ENCODE measurements at places on chromosomes 2 and 18.

GRCh38 chr2:231367178-231367577 lies 28.3 kb upstream of the B3GNT7 start:
- no peak for DNase-seq

GRCh38 chr2:70069049-70069448 lies 18.2 kb upstream of the PCBP1 start:
- no peak for DNase-seq

DNA sequence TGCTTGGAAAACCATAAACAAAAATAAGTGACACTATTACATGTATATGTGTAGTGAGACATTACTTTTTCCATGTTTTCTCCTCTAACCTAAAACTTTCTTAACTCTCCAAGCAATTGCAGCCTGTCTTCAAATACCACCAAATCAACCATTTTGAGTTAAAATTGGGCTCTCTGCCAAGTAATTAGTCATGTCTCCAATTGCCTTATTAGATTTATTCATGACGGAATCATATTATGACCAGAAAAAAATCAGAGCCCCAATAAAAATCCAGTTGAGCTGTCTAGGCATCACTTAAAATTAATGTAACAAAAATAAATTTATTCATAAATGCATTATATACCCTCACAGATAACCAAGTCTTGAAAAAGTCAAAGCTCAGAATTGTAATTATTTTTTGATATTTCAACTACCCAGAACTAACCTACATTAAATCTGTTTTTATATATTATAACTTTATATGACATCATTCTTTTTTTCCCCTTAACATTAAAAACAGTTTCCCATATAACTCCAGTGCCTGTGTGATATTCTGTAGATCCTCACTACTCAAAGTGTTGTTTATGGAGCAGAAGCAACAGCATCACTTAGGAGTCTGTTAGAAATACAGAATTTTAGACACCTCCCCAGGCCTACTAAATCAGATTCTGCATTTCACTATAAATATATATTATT lies 157.0 kb downstream of the ERBB4 start:
- DNase-seq, result no peak

DNA sequence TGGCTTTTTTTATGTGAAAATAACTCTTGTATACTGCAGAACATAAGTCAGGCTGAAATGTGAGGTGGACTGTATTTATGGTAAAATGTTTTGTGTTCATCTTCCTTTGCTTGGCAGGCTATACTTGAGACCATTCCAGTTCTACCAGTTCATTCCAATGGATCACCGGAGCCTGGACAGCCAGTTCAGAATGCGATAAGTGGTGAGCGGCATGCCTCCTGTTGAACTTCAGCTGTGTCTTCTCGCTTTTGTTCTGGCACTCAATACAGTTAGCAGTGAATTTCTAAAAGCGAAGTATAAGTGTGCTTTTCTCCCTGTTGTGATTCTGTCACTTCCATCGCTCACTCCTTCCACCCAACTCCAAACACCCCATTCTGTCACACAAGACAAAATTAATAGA lies 138.5 kb downstream of the ARHGAP28 start:
- no peak for DNase-seq

DNA sequence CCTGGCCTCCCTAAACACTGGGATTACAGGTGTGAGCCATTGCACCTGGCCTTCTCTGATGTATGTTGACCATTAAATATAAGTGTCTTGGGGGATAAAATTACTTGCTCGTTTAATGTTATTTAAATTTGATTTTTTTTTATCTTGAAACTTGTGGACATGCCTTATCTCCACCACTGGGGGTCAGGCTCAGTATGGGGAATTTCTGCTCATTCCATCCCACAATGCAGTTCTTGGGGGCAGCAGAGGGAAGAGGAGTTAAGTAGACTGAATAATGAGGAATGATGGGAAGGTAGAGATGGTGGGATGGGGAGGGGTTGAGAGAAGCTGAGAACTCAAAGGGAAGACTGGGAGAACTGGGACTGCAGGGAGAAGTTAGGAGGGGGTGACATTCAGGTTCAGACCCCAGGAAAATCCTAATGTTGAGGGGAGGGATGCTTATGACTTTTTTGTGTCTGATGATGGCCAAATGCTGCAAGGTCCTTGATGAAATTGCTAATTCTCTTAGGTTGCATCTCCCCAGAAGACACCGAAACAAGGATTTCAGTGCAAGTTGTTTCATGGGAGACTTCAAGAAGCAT lies 174.2 kb downstream of the MIB1 start:
- DNase-seq, result peak; percentile 88

DNA sequence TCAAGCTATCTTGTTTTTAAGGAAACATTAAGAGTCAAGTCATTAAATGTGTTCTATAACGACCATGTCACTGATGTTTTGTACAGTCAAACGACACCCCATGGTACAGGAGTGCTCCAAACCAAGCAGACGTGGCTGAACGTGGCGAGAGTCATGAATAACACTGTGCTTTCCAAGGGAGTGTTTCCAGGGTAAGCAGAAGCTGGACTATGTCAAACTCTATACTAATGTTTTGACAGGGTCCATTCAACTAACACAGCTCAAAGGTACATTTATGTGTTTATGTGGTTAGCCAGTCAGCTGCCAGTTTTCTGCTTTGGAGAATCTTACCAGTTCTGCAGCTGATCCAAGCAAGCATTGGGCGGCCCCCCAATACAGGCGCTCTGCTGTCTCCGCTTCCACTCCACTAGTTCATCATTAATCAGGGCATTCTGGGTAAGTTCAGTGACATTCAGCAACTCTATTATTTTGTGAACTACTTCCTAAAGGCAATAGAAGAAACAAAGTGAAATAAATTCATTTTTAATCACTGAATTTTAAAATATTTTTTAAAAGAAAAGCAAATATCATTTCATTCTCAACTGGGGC lies 16.4 kb downstream of the STAT1 start:
- DNase-seq, result no peak

DNA sequence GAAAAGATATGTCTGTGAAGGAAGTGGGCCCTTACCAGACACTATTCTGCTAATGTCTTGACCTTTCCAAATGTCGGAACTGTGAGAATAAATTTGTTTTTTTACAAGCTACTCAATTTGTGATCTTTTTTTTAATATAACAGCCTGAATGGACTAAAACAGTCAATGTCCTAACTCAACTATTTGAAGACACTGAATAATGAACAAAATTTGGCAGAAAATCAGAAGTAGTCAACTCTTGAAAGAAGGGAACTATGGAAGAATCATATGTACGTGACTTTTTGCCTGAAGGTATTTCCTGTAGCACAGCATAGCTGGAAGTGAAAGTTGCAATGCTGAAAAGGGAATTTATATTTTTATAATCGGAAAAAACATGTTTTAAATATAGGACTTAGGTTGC lies 351.8 kb upstream of the TFPI start:
- DNase-seq, result no peak
